ENCODE measurements at places on chromosomes 4 and X. TPM values are rescaled to one million over a fixed set of nuclear protein-coding genes. Genes with fewer than 3 reads are reported as not detected.

The UGT2B7 gene
- total RNA-seq = not detected

The PDE6B gene
- total RNA-seq = 8.4 TPM

The MFSD8 gene
- total RNA-seq = 16.8 TPM

The WNK3 gene
- 2.5 TPM for total RNA-seq

The GC gene
- not detected for total RNA-seq

The NHS gene
- 2.7 TPM for total RNA-seq

The SRPK3 gene
- not detected for total RNA-seq

The FOXO4 gene
- total RNA-seq = 22.8 TPM

Measured in activated naive CD4-positive, alpha-beta T cell treated with anti-CD3 and anti-CD28 coated beads, Interleukin-2, amount 50 U/mL, for 72 hours (primary cell).